Lower lobe of right lung (tissue), 2 donors: ENCODE measurements at places on chromosomes 5 and 9. TPM values are rescaled to one million over a fixed set of nuclear protein-coding genes. Genes with fewer than 3 reads are reported as not detected.

DNA sequence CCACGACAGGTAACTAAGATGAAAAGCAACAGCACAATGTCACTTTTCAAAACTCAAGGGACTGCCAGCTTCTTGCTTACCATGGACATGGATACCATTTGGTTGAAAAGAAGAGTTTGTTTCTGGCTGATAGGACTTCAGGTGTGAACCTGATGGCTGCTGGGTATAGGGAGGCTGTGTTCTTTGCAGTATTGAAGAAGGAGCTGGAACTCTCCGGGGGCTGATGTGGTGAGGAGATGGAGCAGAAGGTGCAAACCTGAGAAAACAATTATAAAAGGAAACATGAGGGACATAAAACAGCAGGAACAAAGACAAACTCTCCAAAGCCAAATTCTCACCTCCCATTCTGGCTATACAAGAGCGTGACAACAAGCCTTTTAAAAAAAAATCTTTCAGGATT is 330.1 kb upstream of the RFX3 start:
- H3K36me3 ChIP-seq = peaks cover under 1% of the 10 kb centered on the region
- no peak overlapping the region for H3K4me3 ChIP-seq
- H3K4me1 ChIP-seq = no peaks in the 10 kb centered on the region

- H3K27ac ChIP-seq = no peak overlapping the region
- H3K27me3 ChIP-seq = no peaks in the 10 kb centered on the region
- DNase-seq = no peak
These were observed 261.5 kb downstream of the CEMIP2 start for GRCh38 chr9:71506821-71507220.

- no peaks in the 10 kb centered on the region for H3K4me1 ChIP-seq
- H3K27ac ChIP-seq = no peak overlapping the region
- no peak overlapping the region for H3K4me3 ChIP-seq
- DNase-seq = no peak
- no peaks in the 10 kb centered on the region for H3K27me3 ChIP-seq
These were observed 960.6 kb upstream of the DMAC1 start for GRCh38 chr9:8760000-8760767.

DNA sequence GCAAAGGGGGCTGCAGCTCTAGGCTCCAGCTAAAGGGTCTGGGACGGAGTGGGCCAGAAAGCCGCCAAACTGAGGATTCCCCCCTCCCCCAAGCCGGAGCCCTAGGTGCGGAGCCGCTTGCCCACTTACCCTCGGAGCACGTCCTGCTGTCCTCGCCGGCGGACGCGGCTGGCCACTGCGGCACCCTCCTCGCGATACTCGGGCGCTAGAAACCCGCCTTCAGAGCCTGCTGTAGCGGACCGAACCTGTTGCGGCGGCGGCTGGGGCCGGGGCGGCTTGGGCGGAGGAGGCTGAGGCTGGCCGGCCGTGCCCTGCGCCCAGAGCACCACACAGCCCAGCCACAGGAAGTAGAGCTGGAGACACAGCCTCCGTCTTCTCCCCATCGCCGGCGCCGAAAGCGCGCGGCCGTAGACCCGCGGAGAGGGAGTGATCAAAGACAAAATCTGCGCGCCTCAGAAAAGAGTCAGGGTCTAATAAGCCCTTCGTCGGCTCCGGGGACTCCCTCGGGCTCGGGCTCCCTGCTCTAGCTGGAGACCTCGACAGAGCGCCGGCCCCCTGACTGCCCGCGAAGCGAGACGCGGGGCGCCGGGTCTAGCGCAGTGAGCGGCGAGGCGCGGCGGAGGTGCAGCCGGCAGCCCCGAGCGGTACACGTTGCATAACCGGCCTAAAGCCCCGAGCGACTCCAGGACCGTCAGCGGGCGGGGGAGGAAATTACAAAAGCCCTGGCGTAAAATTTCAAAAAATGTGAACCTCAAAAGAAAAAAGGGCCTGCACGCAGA is 635 bp downstream of the FBN2 start:
- DNase-seq = peak; percentile 50
- H3K27me3 ChIP-seq = peaks cover 51% of the 10 kb centered on the region
- peak overlapping the region; percentile 55 for H3K4me3 ChIP-seq
- H3K27ac ChIP-seq = no peak overlapping the region

DNA sequence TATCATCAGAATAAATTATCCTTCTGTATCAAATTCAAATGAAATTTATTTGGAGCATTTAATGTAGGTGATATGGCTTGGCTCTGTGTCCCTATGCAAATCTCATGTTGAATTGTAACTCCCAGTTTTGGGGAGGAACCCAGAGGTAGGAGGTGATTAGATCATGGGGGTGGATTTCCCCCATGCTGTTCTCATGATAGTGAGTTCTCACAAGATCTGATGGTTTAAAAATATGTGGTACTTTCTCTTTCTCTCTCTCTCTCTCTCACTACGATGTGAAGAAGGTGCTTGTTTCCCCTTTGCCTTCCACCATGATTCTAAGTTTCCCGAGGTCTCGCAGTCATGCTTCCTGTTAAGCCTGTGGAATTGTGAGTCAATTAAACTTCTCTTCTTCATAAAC is 678.4 kb upstream of the RGMB start:
- H3K27ac ChIP-seq = no peak overlapping the region
- H3K4me1 ChIP-seq = no peaks in the 10 kb centered on the region
- DNase-seq = no peak
- no peaks in the 10 kb centered on the region for H3K36me3 ChIP-seq

DNA sequence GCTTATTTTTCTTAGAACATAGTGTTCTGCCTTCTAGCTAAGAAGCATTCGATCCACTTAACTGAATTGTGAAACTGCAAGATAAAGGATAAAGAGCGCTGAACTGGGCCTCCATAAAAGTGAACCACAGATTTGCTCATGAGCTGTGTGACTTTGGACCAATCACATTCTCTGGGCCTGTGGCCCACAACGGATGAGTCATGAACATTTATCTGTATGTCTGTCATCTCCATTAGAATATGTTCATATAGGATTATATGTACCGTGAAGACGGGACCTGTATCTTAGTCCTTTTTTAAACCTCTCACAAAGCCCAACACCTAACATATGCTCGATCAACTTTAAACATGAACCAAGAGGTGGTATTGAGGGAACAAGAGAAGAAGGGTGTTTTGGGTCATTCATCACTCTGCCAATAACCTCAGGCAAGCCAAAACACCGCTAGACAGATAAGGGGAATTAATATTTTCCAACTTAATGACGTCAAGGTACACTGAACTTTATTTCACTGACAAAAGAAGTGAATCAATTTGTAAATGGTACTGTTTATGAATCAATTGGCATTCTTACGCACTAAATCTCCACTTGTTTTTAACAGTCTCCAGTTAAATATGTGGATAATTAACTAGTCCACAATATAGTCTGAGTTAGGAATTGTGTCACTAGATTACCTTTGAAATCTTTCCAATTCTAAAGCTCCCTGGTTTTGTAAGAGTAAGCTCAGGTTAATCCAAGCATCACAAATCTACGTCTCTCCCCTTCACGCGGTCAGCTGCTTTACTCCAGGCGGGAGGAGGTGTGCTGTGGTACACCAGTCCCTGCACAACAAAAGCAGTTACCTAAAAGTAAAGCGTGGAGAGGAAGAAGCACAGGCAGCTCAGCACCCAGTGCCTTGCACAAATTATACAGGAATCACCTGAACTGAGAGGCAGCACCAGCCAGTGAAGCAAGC is 1.6 kb downstream of the TMEM245 start:
- H3K27me3 ChIP-seq = no peaks in the 10 kb centered on the region
- H3K4me1 ChIP-seq = peaks cover 55% of the 10 kb centered on the region
- DNase-seq = no peak
- H3K36me3 ChIP-seq = no peaks in the 10 kb centered on the region
- peak overlapping the region; percentile 91 for H3K27ac ChIP-seq

- peaks cover 41% of the 10 kb centered on the region for H3K4me1 ChIP-seq
- DNase-seq = no peak
- H3K4me3 ChIP-seq = no peak overlapping the region
- no peaks in the 10 kb centered on the region for H3K27me3 ChIP-seq
These were observed 6.0 kb downstream of the DENND1A start for GRCh38 chr9:123923884-123924283.

DNA sequence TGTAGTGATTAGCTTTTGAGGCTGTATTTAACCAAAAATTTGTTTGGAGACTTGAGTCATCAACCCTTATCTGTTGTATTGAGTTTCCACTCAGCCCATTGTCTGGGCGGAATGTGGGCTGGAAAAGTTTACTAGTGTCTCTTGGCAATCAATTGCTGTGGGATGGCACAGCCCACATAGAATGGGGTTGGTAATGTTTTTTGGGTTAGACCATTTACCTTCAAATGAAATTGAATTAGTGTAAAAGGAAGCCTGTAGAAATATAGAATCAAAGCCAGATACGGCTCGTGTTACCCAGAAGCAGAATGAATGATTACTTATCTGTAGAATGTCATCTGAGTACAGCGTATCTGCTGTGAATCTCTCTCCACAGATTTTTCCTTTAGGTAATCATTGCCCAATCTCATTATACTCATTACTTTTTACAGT is 142.9 kb downstream of the AOPEP start:
- H3K36me3 ChIP-seq = no peaks in the 10 kb centered on the region
- no peak for DNase-seq
- H3K4me1 ChIP-seq = peaks cover 77% of the 10 kb centered on the region
- no peak overlapping the region for H3K4me3 ChIP-seq
- peak overlapping the region; percentile 28 for H3K27ac ChIP-seq

GRCh38 chr5:173302546-173303155 is 25.6 kb downstream of the STC2 start:
- no peak for DNase-seq
- no peak overlapping the region for H3K27ac ChIP-seq

GRCh38 chr9:18676525-18676924 is 202.6 kb downstream of the ADAMTSL1 start:
- no peaks in the 10 kb centered on the region for H3K4me1 ChIP-seq
- H3K36me3 ChIP-seq = no peaks in the 10 kb centered on the region
- H3K27ac ChIP-seq = no peak overlapping the region
- H3K27me3 ChIP-seq = no peaks in the 10 kb centered on the region
- no peak overlapping the region for H3K4me3 ChIP-seq
- no peak for DNase-seq

- H3K4me3 ChIP-seq = no peak overlapping the region
- H3K27ac ChIP-seq = no peak overlapping the region
- DNase-seq = no peak
- peaks cover 93% of the 10 kb centered on the region for H3K36me3 ChIP-seq
- no peaks in the 10 kb centered on the region for H3K27me3 ChIP-seq
These were observed 19.7 kb downstream of the ANP32B start for GRCh38 chr9:98002808-98003207.

GRCh38 chr9:101453776-101454570 is 18.4 kb upstream of the ALDOB start:
- no peak for DNase-seq
- H3K36me3 ChIP-seq = no peaks in the 10 kb centered on the region
- H3K4me1 ChIP-seq = peaks cover 5% of the 10 kb centered on the region
- no peak overlapping the region for H3K27ac ChIP-seq
- peaks cover 4% of the 10 kb centered on the region for H3K27me3 ChIP-seq

DNA sequence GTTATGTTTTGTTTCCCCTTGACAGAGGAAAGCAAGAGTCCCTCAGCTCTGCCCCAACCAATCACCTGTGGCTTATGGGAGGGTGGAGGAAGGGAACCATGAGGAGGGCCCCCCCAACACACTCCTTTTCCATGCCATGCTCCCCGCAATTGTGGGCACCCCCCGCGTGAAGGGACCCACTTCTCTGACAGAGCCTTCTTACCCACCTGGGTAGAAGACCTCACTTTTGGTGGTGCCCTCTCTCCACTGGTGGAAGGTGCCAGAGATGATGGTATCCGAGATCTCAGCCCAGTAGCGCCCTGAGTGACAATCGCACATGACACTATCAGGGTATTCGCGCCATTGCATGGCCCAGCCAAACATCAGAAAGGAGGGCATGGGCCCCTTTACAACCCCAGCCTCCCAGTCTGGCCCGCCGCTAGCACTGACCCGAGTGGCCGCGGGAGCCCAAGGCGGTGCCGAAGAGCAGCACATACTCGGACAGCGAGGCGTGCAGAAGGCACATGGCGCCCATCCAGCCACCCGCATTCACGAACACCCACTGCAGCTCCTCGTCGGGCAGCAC is 714 bp downstream of the SIGMAR1 start:
- DNase-seq = no peak
- H3K4me1 ChIP-seq = peaks cover 30% of the 10 kb centered on the region

- H3K4me1 ChIP-seq = peaks cover 7% of the 10 kb centered on the region
- no peak overlapping the region for H3K27ac ChIP-seq
- no peak for DNase-seq
- H3K4me3 ChIP-seq = no peak overlapping the region
- no peaks in the 10 kb centered on the region for H3K36me3 ChIP-seq
These were observed 200.2 kb downstream of the PLK2 start for GRCh38 chr5:58259685-58260152.

GRCh38 chr9:119559986-119560385 is 190.8 kb upstream of the BRINP1 start:
- peaks cover 8% of the 10 kb centered on the region for H3K4me1 ChIP-seq
- no peak overlapping the region for H3K4me3 ChIP-seq
- H3K36me3 ChIP-seq = no peaks in the 10 kb centered on the region
- no peak for DNase-seq

DNA sequence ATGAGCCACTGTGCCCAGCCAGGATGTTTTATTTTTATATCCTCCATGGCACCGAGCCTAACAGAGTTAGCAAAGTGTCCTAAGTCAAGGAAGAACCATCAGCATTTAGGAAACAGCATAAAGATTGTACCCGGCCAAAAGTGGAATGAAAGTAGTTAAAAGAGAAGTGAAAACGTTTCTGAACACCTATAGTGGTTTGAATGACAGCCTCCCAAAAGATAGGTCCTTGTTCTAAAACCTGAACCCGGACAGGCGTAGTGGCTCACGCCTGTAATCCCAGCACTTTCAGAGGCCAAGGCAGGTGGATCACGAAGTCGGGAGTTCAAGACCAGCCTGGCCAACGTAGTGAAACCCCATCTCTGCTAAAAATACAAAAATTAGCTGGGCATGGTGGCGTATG is 37.4 kb downstream of the ZFAND5 start:
- peaks cover 3% of the 10 kb centered on the region for H3K4me1 ChIP-seq
- no peak for DNase-seq
- no peaks in the 10 kb centered on the region for H3K27me3 ChIP-seq

- no peaks in the 10 kb centered on the region for H3K4me1 ChIP-seq
- no peaks in the 10 kb centered on the region for H3K27me3 ChIP-seq
- H3K4me3 ChIP-seq = no peak overlapping the region
- no peaks in the 10 kb centered on the region for H3K36me3 ChIP-seq
These were observed 120.8 kb upstream of the MTAP start for GRCh38 chr9:21681641-21682040.

- H3K4me3 ChIP-seq = no peak overlapping the region
- peak overlapping the region; percentile 66 for H3K27ac ChIP-seq
- DNase-seq = no peak
- no peaks in the 10 kb centered on the region for H3K27me3 ChIP-seq
- H3K4me1 ChIP-seq = peaks cover 27% of the 10 kb centered on the region
These were observed 24.1 kb upstream of the TRAF1 start for GRCh38 chr9:120950421-120951388.

The CHSY3 gene
- total RNA-seq = 4.7 TPM

The PCDHB5 gene
- total RNA-seq = 1.8 TPM

The DOCK2 gene
- total RNA-seq = 108 TPM

The FGF18 gene
- 2.0 TPM for total RNA-seq

The ISL1 gene
- total RNA-seq = 0.15 TPM
